ENCODE measurements at places on chromosomes 1 and 21.

- no peak for DNase-seq
Measured at GRCh38 chr21:29888437-29888836, 51.4 kb downstream of the GRIK1 start.

- no peak for DNase-seq
Measured at GRCh38 chr1:3656450-3657095, 4.3 kb downstream of the TP73 start.

- DNase-seq, result peak; percentile 7
Measured at GRCh38 chr1:31483012-31483946, 70.3 kb downstream of the SERINC2 start.

- no peak for DNase-seq
Measured at GRCh38 chr1:20593756-20594155, 4.9 kb downstream of the CDA start.

DNA sequence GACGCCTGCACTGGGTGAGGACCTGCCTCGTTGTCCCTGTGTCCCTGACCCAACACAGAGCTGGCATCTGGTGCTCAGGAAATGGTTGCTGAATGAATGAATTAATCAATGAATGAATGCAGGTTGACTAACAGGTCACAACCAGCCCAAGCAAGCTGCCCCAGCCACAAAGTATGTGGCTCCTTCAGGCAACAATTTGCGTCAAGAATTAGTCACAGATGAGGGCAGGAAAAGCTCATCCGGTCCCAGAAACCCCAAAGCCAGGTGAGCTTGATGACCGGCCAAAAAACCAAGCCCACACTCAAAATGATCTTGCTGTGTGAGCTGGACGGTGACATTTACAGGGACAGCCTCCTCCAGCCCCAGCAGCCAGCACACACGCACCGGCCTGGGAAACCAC, 40.6 kb upstream of the GPR153 start:
- no peak for DNase-seq

GRCh38 chr1:215082532-215083382, at the start of gene KCNK2:
KCNK2 (plus strand) TSS chr1:215082737; CDS start chr1:215083386, 649 bp downstream.
- no peak for DNase-seq

DNA sequence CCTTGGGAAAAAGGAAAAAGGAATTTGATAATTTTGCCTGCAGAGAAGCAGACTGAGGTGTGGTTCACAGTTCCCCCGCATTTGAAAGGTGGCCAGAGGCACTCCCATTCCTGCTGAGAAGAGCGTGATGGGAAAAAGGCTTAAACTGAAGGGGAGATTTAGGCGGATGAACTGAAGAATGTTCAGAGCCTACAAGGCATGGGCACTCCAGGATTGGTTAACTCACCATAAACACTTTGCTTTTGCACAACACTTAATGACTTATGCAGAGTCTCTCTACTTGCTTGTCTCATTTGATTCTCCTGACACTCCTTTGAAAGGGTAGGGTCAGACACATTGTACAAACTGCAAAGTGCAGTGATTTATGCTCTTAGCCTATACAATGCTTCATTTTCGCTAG, 119.6 kb upstream of the RUNX1 start:
- DNase-seq, result no peak

GRCh38 chr1:81594206-81594605, 206.5 kb upstream of the ADGRL2 start:
- no peak for DNase-seq

GRCh38 chr1:145927916-145928643, 796 bp upstream of the RBM8A start:
- DNase-seq, result peak; percentile 15

GRCh38 chr1:33000427-33001026, 35.9 kb upstream of the RNF19B start:
- no peak for DNase-seq

DNA sequence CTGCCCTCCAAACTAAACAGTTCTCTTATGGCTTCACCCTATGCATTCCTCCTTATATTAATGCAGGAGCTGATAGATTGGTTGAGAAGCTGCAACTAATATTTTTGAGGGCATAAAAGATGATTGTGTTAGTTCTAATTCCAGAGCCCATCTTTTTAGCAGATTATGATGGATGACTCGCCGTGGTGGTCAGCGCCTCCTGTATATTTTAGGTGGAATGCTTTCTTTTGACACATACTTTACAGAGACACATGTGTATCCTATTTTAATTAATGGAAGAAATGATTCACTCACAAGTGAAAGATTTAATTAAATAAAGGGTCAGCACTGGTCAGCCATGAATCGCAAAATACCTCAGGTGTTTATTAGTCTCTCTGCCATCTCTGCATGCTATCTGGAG, 120.7 kb downstream of the TM2D1 start:
- no peak for DNase-seq

DNA sequence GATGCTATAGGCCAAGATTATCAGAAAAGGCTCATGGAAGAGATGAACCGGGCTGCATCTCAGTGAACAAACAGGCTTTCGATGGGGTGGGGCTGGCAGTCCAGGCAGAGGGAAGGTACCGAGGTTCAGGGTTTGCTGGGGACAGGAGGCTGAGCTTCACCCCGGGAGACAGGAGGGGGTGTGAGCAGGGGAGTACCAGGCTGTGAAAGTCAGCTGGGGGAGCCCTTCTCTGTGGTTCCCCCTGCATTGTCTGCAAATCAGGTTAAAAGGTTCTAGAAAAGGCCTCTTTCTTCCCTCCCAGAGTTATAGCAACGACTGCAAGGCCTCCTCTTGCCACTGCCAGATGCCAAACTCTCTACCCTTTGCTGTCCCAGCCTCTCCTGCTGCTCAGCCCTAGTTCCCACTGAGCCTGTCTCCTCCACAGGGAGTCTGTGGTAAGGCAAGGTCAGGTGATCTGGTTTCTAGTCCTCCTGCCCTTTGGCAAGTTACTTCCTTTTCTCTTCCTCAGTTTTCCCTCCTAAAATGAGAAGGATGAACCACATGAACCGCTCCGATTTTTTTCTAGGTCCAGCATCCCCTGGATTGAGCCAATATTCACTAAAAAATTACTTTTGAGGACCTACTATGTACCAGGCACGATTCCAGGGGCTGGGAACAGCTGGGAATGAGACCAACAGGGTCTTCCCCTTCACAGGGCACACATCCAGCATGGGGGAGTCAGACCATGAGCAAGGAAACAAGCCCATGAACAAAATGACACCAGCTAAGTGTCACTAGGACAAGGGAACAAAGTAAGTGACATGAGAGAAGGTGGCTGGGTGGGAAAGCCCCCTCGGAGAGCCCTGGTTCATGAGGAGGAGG, 7.2 kb downstream of the LAD1 start:
- no peak for DNase-seq

GRCh38 chr1:182207300-182207699, 145.8 kb upstream of the ZNF648 start:
- no peak for DNase-seq

GRCh38 chr1:180232521-180233043, 2.5 kb downstream of the LHX4 start:
- DNase-seq, result no peak

DNA sequence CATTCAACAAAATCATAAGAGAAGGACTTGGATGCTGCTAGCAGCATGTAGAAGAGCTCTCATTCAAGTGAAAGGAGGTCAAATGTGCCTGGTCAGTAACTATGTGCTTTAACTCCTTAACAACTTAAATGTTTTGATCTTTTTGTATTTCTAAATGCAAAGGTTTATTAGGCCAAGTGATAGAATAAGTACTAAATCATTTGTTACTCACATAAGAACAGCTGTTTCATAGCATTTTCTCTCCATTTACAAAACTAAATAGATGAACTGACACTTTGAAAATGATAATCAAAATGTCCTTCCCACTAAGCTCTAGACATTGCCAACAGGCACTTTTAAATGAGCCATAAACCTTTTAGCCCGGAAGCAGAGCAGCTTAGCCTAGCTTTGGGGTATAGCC, 254.3 kb upstream of the PRMT6 start:
- no peak for DNase-seq

All from CD4-positive, alpha-beta T cell treated with Interleukin-12 subunit alpha and Interleukin-12 subunit beta, for 1 hour (primary cell).